ENCODE measurements at places on chromosomes 6 and 20. TPM values are rescaled to one million over a fixed set of nuclear protein-coding genes. Genes with fewer than 3 reads are reported as not detected.

The SFT2D1 gene
- total RNA-seq: 10.9 TPM

The MYCT1 gene
- total RNA-seq: 4.6 TPM

The ELOVL5 gene
- total RNA-seq: 121 TPM

The CALHM4 gene
- total RNA-seq: not detected

The FLOT1 gene
- 39.0 TPM for total RNA-seq

The FAM8A1 gene
- total RNA-seq: 13.0 TPM

The ZNF322 gene
- total RNA-seq: 3.1 TPM

The RAB32 gene
- 22.5 TPM for total RNA-seq

The FKBP1C gene
- not detected for total RNA-seq

The ESR1 gene
- total RNA-seq: 3.9 TPM

The PCED1A gene
- 47.0 TPM for total RNA-seq

The GRM1 gene
- not detected for total RNA-seq

The GABRR1 gene
- not detected for total RNA-seq

The LHFPL5 gene
- total RNA-seq: not detected

The LRRC73 gene
- total RNA-seq: 0.37 TPM

The CCN6 gene
- total RNA-seq: not detected

The HLA-DQB2 gene
- 8.3 TPM for total RNA-seq

The STX7 gene
- total RNA-seq: 17.3 TPM

The GSTA1 gene
- total RNA-seq: not detected

The AIF1 gene
- 8.1 TPM for total RNA-seq

The ZNF217 gene
- total RNA-seq: 72.8 TPM

The C20orf202 gene
- total RNA-seq: 0.22 TPM

The SLC17A3 gene
- total RNA-seq: 2.4 TPM

The C20orf141 gene
- total RNA-seq: not detected

The PGK2 gene
- total RNA-seq: not detected

The JPH2 gene
- not detected for total RNA-seq

The RIN2 gene
- 1.0 TPM for total RNA-seq

The TMC2 gene
- total RNA-seq: not detected

The C6orf15 gene
- not detected for total RNA-seq

The FAM217B gene
- 21.4 TPM for total RNA-seq

Measured in T-helper 17 cell (primary cell).